GM10248 (cell line): ENCODE measurements at places on chromosomes 16 and 17.

- DNase-seq, result no peak
Measured at GRCh38 chr17:2700491-2701141, 10.9 kb downstream of the CLUH start.

- no peak for DNase-seq
Measured at GRCh38 chr17:33324736-33325135, 31.6 kb upstream of the ASIC2 start.

DNA sequence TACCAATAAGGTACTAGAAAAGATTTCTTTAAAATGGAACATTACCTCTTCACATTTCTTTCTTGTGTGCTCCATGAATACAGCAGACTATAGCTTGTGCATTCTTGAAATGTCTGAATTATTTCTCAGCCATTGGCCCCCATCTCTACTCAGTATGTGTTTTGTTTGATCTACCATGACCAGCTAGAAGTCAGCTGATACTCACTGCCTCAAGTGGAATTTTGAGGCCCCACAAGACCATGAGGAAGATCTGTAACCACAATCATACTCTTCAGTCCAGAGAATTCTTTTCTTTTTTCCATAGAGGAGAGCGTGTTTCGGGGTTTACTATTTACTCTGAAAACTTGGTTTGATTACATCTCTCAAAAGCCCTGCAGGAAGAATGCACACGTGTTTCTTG, 319.1 kb downstream of the TOX3 start:
- no peak for DNase-seq

DNA sequence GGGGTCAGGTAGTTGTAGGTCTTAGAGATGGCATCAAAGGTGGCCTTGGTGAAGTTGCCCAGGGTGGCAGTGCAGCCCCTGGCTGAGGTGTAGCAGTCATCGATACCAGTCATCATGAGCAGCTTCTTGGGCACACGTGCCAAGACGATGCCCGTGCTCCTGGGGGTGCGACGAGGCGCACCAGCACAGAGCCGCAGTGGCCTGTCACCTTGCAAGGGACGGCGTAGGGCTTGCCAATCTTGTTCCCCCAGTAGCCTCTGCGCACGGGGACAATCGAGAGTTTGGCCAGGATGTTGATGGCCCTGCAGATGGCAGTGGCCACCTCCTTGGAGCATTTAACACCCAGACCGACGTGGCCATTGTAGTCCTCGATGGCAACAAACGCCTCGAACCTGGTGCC, 29.8 kb downstream of the CDC27 start:
- DNase-seq, result no peak

DNA sequence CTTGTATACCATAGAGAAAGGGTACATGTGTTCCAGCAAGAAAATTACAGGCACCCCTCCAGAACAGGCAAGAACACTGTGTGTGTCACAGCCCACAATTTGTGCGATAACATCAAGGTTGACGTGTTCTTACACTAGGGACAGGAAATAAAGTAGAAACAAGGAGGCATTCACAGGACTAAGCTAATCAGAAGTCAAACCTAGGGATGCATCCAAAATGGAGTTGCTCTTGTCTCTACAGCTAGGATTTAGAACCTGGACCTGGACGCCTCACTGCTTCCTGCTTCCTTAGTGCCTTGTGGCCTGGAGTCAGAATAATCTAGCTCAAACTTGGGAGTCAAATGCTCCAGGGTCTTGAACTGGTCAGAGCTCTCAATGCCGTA, 41.3 kb downstream of the GINS3 start:
- no peak for DNase-seq

- no peak for DNase-seq
Measured at GRCh38 chr16:74899816-74900215, 85.1 kb downstream of the WDR59 start.

DNA sequence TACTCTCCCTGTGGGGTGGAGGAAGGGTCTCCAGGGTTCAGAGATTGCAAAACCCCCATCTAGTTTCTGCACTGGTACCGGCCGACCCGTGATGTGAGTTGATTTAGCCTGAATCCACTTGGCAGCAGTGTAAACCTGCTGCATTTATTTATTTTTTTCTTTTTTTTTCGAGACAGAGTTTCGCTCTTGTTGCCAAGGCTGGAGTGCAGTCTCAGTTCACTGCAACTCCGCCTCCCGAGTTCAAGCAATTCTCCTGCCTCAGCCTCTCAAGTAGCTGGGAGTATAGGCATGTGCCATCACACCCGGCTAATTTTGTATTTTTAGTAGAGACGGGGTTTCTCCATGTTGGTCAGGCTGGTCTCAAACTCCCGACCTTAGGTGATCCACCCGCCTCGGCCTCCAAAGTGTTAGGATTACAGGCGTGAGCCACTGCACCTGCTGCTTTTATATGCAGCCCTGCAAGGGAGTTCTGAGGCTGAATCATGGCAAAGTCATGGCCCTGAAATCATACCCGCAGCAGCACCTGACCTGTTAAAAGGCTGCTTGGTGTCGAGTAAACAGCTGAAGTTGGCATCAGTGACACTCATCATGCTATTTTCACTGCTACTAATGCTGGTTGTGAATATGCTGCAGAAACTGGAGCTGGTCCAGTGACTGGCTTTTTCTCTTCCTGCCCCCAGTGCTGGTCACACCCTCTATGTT, 21.4 kb downstream of the DEXI start:
- no peak for DNase-seq

DNA sequence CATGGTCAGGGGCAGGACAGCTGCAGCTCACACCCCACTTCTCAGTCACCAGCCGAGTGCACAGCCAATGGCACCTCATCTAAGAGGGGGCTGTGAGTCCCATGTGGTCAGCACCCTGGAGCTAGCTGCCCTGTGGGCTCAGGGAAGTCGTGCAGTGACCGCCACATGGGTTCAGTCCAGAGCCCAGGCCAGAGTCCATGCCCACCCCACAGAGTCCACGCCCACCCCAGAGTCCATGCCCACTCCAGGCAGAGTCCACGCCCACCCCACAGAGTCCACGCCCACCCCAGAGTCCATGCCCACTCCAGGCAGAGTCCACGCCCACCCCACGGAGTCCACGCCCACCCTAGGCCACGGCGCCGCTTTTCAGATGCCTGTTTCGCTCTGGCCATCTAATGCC, 24.1 kb downstream of the SLC7A5 start:
- DNase-seq, result no peak

DNA sequence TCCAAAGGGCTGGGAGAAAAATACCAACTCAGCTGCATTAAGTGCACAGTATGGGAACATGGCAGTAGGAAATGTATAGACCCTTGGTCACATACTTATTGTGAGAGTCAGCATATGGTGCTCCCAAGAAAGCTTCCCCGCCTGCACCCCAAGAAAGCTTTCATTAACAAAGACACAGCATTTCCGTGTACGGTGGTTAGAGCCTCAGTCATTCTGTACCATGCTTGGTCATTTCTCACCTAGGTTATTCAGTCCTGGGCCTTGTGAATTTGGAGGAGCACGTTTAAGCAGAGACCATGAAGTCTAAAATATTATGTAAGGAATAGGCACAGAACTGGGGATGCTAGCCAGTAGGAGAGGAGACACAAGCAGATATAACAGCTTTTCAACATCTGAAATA, 56.1 kb downstream of the ESRP2 start:
- no peak for DNase-seq

DNA sequence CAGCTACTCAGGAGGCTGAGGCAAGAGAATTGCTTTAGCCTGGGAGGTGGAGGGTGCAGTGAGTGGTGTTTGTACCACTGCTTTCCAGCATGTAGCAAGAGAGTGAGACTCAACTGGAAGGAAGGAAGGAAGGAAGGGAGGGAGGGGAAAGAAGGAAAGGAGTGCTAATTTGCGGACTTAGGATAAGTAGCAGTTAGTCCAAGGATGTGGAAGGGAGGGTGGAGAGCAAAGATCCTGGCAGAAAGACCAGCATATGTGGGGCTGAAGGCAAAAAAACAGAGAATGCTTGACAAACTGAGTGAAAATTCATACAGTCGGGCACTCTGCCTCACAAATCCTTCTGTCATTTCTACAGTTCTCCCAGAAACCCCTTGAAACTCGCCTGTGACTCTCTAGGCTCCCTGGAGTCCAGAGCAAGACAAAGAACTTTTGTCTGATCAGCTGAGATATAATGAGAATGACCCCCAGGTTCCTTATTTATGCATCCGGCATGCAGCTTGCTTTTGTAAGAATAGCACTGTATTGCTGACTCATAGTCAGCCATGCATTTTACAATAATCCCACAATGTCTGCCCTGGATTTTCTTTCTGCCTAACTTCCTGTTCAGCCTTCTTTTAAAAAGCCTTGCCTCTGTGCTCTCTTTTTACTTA, 31.5 kb downstream of the CDK5RAP3 start:
- peak; percentile 68 for DNase-seq

DNA sequence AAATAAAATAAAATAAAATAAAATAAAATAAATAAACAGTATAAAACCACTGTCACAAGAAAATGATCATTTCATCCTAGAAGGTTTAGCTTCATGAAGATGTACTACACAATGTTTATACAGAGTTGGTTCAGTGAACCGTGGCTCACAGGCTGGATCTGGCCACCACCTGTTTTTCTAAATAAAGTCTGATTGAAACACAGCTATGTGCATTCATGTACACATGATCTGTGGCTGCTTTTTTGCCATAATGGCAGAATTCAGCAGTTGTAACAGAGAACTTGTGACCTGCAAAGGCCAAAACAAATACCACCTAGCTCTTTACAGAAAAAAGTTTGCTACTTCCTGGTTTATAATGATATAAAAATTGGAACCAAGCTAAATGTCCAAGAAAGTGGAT, 12.6 kb upstream of the RPRML start:
- DNase-seq, result no peak

- DNase-seq, result no peak
Measured at GRCh38 chr17:50785946-50786570, 18.7 kb upstream of the ANKRD40CL start.

- DNase-seq, result no peak
Measured at GRCh38 chr17:80774146-80774545, 217.5 kb upstream of the CHMP6 start.

- DNase-seq, result no peak
Measured at GRCh38 chr16:67372664-67373063, 20.6 kb downstream of the TPPP3 start.

DNA sequence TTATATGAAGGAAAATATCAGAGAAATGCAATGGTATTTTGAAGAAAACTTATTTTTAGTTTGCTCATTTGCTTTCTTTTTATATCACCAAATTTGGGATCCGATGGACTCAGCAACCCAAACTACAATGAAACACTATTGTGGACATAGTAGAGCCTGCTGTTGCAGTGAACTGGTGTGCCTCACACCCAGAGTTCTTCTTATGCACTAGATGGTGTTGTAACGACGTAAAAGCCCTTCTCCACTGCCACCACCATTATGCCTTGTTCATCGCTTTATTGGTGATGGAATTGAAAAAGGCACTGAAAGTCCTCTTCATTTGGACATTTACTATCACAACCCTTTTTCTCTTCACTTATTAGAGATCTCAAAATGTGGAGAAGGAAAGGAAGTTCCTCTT, 381.3 kb downstream of the CDH8 start:
- no peak for DNase-seq

DNA sequence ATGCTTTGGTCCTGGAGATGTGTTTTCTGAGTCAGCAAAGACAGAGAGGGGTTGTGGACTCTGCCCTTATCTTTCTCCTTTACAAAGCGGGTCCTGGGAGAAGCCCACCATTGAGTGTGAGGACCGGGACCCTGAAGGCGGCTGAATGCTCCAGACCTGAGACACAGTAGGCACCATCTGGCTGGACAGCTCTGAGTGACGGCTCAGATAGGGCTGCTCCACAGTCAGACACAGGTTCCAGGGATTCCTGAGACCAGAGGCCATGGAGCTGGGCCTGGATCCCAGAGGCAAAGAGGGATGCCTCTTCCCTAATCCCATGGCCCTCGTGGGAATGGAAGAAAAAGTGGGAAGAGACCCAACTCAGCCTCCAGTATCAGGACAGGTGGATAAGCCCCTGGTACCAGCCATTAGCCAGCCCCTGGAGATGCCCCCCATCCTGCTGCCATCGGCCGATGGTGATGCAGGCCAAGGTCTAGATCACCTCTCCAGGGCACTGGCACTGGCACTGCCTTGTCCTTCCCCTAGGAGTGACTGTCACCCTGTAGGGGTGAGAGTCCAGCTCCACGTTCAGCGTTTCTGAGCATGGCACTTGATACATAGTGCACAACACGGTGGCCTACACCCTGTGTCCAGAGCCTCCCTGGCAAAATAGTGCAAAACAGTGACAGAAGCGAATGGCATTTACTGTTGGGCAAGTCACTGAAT, 4.7 kb downstream of the MMP15 start:
- no peak for DNase-seq

DNA sequence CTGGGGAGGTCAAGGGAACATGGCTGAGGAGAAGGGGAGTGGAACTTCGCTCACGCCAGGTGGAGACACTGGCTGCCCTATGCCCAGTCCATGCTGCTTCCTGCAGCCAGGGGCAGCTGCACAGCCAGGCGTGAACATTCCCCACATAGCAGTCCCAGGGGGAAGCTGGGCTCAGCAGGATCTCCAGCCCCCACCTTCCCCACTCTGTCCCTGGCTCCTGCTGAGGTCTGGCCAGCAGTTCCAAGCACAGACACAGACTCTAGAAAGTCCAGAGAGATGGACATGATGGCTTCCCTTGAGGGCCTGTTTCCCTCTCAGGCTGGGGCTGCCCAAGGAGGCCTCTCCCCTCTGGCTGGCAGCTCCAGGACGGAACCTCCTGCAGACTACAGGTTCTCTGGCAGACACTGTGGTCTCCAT, 9.3 kb downstream of the JUP start:
- no peak for DNase-seq

- no peak for DNase-seq
Measured at GRCh38 chr17:47709594-47709993, 15.6 kb downstream of the TBKBP1 start.

DNA sequence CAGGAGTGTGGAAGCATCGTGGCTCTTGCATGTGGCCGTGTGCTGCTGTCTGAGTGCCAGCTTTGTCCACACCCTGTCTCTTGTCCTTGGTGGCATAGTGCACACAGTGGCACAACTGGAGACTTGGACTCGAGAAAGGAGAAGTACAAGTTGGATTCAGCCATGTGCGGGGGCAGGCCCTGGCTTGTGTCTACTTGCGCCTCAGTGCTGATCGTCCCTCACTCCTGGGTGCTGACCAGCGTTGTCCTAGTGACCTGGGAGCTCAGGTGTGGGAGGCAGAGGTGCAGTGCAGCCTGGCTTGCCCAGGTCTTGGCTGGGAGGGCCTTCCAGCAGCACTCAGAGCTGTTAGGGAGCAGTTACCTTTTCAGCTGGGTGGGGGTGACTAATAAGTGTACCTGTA, 20.6 kb downstream of the MPRIP start:
- no peak for DNase-seq

DNA sequence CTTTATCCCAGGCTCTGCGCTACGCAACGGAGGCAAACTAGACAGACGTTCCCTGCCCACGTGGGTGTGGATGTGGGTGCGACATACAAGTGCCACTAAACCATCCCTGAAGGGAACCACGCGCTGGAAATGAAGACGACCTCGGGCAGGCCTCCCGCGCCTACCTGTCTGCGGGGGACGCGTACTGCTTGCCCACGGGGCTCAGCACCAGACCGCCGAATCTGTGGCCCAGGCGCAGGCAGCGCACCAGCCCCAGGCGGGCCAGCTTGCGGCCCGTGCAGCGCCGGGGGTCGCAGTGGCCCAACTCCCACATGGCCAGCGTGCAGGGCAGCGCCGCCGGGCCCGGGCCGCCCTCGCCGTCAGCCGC, 480 bp downstream of the TSR3 start:
- no peak for DNase-seq

GRCh38 chr16:78396673-78397072, 297.2 kb downstream of the WWOX start:
- no peak for DNase-seq
